Left lobe of liver (tissue), 2 donors: ENCODE measurements at places on chromosomes 16 and 17. TPM values are rescaled to one million over a fixed set of nuclear protein-coding genes. Genes with fewer than 3 reads are reported as not detected.

DNA sequence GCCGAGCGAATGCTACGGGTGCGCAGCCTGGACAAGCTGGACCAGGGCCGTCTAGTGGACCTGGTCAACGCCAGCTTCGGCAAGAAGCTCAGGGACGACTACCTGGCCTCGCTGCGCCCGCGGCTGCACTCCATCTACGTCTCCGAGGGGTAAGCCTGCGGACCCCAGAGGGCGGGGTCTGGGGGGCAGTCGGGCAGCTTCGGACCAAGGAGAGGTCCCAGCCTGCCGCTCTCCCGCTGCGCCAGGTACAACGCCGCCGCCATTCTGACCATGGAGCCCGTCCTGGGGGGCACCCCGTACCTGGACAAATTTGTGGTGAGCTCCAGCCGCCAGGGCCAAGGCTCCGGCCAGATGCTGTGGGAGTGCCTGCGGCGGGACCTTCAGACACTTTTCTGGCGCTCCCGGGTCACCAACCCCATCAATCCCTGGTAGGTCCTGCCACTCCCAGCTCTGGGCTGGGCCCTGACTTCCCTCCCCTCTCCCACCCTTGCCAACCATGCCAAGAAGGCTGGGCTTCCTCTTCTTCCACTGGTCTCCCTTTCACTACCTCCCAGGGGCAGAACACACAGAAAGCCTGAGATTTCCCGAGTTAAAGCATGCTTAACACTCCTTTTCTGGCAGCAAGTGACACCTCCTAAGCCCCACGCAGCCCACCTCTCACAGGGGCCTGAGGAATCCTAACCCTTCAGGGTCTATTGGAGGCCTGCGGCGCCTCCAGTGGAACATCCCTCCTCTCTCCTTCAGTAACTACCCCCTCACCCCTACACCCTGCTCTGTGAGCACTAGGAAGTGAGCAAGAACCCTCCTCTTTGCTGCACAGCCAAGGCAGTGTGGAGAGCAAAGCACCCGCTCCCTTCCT, 3.2 kb downstream of the NAGS start:
- no peak for DNase-seq

GRCh38 chr17:12987120-12987519, 30.7 kb downstream of the ELAC2 start:
- DNase-seq: no peak

DNA sequence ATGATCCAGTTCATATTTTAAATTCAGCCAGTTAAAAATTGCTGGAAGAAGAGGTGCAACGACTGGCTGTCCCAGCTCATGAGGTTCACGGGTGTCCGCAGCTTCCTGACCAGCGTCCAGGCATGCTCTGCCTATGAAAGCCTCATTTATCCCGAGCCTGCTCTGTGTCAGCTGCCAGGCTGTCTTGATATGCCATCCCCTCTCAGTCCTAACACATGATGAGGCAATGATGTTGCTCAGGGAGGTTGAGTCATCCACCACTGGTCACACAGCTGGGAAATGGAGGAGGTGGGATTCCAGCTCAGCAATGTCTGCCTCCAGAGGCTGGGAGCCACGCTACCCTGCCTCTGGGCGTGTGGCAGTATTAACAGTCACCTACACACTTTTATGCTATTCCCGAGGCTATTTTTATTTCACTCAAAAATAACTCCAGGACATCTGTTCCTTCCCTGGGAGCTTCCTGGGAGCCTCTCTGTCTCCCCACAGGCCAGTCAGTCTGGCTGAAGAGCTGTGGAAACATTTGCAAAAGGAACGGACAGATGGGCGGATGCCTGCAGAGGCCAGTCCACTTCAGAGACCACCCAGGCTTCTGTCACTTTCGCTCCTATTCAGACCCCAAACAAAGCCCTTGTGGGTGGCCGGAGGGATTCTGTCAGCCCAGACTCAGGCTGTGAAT, 22.5 kb downstream of the RAB11FIP4 start:
- DNase-seq: no peak

DNA sequence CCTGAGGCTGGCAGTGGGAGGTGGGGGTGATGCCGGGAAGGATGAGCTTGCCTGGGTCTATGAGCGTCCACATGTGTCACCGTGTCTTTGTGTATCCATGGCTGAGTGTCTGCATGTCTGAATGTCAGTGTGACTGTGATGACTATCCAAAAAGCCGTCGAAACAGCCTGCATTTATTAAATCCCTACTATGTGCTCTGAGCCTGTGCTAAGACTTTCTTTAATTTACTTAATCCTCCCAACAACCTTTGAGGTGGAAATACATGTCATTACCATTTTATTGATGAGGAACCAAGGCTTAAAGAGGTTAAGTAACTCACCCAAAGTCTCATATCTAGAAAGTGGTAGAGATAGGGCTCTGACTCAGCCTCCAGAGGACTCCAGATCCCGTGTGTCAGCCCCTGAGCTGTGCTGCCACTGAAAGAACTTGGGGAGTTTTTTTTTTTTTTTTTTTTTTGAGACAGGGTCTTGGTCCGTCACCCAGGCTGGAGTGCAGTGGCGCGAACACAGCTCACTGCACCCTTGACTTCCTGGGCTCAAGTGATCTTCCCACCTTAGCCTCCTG, 20.0 kb downstream of the ARHGAP23 start:
- no peak for DNase-seq

DNA sequence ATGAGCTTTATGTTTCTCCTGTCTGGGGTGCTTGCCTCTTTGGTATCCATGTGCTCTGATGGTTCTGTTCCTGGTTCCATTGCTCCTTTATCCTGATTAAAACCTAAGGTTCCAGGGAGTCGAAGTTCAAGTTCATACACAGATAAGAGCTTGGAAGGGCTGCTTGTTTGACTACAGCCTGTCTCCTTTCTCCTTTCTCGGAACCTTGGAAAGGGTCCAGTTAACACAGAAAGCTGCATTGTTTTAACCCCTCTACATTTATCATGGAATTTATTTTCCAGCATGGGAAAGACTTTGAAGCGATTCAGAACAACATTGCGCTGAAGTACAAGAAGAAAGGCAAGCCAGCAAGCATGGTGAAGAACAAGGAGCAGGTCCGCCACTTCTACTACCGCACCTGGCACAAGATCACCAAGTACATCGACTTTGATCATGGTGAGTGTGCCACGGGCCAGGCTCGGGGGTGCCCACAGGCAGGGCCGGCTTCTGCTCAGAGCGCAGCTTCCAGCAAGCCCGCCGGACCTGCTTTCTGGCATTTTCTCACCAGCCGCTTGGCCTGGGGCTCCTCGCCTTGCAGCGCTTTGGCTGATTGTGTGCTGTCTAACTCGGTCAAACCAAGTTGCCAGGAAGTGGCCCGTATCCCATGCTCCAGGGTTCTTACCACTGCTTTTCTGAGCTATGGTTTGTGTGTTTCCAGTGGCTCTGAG, 19.9 kb downstream of the CRAMP1 start:
- DNase-seq: no peak

ZG16 gene
- 1.3 TPM for total RNA-seq

WNT3 gene
- total RNA-seq: 2.7 TPM

MMP25 gene
- 0.96 TPM for total RNA-seq
